ENCODE measurements at places on chromosomes 12 and 14. TPM values are rescaled to one million over a fixed set of nuclear protein-coding genes. Genes with fewer than 3 reads are reported as not detected.

The MYO1H gene
- 0.44 TPM for total RNA-seq

The PIANP gene
- 8.2 TPM for total RNA-seq

The DERA gene
- 21.2 TPM for total RNA-seq

The CSAD gene
- total RNA-seq, result 11.5 TPM

The STRAP gene
- total RNA-seq, result 196 TPM

The BCL11B gene
- total RNA-seq, result 9.1 TPM

The BRF1 gene
- 23.9 TPM for total RNA-seq

The DNAJC22 gene
- 0.14 TPM for total RNA-seq

GRCh38 chr12:2583091-2583497, 211.7 kb upstream of the FKBP4 start:
- peak; percentile 79 for DNase-seq

DNA sequence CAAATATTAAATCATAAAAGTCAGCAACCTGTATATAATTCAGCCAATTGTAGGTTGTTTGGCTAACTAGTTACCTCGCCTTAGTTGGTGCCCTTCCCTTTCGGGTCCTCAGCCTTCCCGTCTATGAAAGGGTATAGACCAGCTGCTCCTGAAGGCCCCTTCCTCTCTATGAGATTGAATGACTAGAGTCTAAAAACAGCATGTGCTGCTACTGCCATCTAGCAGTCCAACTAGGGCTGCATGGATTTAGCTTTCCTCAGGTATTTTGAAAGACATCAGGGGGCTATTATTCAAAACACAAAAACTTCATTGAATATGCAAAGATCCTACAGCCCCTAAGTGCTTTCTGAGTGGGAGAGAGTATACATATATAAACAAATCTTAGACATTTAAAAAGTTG, 37.0 kb upstream of the TMEM263 start:
- DNase-seq, result peak; percentile 50

DNA sequence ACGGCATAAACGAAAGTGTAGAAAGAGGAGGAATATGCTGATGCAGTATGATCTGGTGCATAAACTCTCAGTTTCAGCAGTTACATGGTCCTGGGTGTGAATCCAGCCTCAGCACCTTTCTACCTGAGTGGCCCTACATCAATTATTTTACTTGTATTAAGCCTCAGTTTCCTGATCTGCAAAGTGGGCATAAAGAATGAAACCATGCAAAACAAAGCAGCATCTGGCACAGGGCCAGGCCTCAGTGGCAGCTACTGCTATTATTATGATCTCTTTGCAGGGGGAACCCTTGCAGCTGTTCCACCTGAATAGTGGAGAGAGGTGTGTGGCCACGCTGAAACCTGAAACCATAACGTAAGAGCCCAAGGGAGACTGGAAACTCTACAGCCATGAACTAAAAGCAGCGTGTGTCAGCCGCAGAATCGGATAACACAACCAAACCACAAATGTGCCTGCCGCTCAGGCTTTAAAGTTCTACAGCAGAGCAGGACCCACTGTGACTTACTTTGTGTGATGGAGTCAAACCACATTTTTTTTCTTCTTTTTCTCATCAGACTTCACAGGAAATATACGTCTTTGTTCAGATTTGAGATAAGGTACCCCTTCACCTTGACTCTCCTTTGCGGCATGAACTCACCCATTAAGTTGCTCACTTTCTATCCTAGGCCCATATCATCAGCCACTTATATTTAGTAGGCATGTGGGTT, 29.2 kb upstream of the FOS start:
- no peak for DNase-seq

GRCh38 chr14:94685166-94685581, 73.0 kb downstream of the SERPINA3 start:
- no peak for DNase-seq

DNA sequence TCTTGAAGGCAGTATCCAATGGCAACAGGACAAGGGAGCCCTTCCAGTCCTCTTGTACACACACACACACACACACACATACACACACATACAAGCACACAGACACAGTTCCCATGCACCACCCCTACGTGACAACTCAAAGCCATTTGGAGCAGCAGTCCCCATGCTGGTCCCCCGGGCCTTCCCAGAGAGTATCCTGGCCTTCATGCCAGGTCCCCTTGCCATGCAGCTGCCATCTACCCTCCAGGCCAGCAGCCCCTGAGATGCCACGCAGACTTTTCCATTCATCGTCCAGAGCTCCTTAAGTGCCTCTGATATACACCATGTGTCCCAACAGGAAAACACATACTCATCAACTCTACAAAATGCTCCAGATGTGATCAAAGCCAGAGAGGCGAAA, 159.5 kb downstream of the ANO2 start:
- DNase-seq, result no peak

GRCh38 chr12:6200256-6201212, at the start of gene CD9:
CD9 (plus strand) TSS chr12:6200400; CDS start chr12:6200500, 100 bp downstream.
- DNase-seq, result peak; percentile 72

GRCh38 chr14:50082308-50082742, 34.0 kb downstream of the VCPKMT start:
- DNase-seq, result no peak

DNA sequence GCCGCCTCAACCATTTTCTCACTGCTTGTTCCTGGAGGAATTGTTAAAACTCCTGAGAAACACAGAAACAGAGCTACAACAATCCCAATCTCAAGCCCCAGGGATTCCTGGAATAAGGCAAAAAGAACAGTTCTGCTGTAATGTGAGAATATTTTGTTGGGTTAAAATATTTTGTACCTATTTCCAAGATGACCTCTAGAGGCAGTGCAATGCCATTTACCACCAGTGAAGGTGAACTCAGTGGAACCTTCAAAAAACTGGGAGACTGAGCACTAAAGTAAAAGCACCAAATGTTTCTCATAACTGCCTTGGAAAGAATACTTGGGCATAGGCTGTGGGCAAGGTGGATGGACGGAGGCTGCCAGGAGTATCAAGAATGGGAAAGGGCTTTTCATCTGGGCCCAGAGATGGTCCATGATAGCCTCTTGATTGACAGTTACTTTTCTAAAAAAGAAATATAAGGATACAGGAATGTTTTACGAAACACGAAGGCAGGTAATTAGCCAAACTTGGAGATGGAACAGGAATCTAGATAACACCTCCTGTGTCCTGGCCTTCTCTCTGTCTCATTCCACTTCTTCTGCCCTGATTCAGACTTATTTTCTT, 334.0 kb upstream of the FLRT2 start:
- DNase-seq, result no peak

GRCh38 chr12:65660836-65661235, 163.4 kb upstream of the HMGA2 start:
- DNase-seq, result no peak
